ENCODE measurements at places on chromosomes 3 and 15.

- no peak for DNase-seq
Measured at GRCh38 chr15:56871185-56871584, 47.3 kb upstream of the TCF12 start.

DNA sequence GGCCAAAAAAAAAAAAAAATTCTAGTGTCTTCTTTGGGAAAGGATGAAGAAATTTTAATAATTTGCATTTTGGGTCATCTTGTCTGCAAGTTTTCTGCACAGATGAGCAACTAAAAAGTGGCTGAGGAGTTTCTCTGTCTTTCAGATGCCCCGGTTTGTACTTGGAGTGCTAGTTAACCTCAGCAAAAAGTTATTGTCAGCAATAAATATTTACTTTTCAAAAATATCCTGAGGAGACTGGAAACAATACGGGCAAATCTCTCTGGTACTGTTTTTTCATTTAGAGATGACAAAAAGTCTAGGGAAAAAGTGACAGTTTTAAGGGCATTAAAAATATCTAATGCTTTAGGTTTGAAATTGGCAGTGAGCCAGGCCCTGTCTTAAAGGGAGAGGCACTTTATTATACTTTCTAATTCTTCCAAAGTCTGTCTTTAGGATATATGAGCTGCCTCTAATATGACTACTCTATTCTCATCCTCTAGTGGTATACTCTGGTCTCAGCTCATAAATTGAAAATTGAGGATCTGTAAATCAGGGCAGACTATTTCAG lies 436.0 kb upstream of the NR2F2 start:
- no peak for DNase-seq

DNA sequence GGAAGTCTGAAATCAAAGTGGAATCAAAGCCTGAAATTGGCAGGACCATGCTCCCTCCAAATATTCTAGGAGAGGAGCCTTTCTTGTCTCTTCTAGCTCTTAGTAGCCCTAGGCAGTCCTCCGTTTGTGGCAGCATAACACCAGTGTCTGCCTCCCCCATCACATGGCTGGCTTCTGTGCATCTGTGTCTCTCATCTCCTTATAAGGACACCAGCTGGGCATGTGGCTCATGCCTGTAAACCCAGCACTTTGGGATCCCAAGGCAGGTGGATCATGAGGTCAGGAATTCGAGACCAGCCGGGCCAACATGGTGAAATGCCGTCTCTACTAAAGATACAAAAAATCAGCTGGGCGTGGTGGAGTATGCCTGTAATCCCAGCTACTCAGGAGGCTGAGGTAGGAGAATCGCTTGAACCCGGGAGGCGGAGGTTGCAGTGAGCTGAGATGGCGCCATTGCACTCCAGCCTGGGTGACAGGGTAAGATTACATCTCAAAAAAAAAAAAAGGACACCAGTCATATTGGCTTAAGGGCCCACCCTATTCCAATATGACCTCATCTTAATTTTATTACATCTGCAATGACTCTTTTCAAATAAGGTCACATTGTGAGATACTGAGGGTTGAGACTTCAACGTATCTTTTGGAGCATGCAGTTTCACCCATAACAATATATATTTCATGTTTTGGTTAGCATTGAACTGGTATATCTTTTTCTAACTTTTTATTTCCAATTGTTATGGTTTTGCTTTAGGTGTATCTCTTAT lies 148.0 kb upstream of the TPM1 start:
- no peak for DNase-seq

DNA sequence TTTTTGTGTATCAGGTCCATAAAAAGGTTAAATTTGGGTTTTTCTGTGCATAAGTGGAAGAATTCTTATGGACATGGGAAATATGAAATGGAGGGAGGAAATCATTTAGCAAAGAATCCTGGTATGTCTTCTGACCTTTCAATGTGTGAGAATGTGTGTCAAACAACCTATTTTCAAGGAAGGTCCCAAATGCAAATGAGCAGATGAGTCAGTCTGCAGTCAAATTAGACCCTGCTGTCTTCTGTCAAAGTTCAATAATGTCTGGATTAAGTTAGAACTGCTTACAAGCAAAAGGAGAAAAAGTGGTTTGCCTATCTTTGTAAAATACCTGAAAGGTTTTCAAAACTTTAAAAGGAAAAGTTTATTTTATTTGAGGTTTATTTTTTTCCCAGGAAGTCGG lies 15.3 kb downstream of the FBN1 start:
- DNase-seq, result no peak

Measured in stimulated activated CD8-positive, alpha-beta memory T cell treated with anti-CD3 and anti-CD28 coated beads, Interleukin-15, amount 100 ng/mL, for 48 hours (primary cell).